ENCODE measurements at places on chromosomes 16 and 17.

DNA sequence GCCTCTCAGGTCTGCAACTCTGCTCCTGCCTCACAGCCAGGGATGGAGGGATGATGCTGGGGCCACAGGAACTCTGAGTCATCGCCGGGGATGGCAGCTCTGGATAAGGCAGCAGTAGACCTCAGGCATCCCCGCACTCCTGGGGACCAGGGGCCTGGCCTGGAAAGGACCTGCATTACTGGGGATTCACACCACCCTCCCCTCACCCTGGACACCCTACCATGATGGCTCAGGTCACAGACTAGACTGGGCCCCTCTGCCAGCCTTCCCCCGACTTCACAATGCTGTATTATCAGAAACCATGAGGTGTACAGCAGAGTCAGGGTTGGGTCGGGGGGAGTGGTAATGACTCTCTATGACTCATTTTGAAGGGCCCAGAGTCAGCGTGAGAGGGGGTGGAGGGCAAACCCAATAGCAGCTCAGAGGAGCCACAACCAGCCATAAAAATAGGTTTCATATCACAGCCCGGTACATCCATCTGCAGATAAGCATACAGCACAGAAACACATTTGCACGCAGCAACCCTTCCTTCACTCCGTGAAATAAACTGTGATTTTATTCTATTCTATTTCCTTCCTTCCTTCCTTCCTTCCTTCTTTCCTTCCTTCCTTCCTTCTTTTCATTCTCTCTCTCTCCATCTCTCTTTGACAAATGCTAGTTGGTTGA, 28.8 kb downstream of the DYNLRB2 start:
- DNase-seq = no peak

GRCh38 chr16:84557504-84557903, 53.0 kb upstream of the MEAK7 start:
- DNase-seq = no peak

DNA sequence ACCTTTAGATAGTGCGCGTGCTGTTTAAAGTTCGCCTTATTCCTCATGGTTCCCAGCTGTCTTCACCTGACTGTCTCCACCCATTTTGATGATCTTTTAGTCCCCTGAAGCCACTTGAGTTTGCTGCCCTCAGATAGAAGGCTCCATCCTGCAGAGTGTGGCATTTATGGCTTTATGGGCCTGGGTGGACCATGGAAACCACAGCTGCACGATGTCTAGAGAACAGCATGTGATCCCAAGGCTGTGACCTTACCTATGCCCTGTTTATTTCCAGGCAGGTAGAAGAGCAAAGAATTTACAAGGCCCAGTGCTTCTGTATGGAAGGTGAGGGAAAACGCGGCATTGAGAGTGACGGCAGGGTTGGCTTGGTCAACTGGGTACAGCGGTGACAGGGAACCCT, 356.9 kb downstream of the SLC39A11 start:
- no peak for DNase-seq

GRCh38 chr16:15034266-15035162, 21.4 kb downstream of the NTAN1 start:
- DNase-seq = peak; percentile 58

DNA sequence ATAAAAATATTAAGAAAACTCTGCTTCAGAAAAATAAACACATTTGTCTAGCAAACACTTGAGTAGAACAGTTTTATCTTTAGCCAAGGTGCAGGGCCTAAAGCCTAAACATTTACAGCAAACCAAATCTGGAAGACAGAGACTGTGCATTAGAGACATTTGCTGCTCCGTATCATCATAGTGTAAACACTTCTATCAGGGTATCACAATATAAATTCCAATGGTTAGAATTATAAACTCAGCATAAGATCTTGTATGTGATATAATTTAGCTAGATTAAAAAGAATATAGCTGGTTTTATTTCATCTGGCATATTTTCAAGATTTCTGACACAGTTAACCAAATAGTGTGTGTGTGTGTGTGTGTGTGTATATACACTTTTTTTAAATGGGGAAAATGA, 133.8 kb upstream of the NACA2 start:
- no peak for DNase-seq

DNA sequence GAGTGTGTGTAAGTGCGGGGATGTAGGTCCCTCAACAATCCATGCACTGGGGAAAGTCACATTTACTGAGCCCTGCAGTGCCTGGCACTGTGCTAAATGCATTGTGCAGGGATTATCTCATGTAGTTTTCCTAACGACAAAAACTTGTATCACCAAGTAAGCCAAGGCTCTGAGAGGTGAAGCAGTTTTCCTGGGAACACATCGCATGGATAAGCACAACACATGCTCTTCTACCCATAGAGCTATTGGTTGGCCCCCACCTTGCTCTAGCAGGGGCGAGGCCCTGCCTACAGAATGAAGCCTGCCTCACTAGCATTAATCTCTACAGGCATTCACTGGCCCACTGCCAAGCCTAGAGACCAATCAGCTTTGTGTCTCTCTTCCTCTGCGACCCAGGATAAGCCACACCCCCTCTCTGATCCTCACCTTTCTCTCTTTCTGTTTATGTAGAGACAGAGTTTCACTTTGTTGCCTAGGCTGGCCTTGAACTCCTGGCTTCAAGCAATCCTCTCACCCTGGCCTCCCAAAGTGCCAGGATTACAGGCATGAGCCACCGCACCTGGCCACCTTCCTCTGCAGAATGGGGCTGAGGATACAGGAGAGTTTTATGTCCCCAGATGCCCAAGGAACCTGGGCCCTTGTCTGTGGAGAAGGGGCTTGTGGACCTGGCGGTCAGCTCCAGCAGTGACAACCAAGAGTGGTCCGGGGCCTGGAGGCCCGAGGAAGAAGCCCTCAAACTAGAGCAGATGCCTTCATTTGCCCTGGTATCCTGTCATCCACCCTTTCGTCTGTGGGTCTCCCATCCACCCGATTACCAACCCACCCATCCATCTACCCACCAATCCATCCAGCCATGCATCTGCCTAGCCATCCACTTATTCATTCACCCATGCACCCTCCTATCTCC, 12.8 kb downstream of the CDH16 start:
- DNase-seq = no peak

GRCh38 chr17:82117139-82118090, 19.4 kb upstream of the FASN start:
- DNase-seq = no peak

DNA sequence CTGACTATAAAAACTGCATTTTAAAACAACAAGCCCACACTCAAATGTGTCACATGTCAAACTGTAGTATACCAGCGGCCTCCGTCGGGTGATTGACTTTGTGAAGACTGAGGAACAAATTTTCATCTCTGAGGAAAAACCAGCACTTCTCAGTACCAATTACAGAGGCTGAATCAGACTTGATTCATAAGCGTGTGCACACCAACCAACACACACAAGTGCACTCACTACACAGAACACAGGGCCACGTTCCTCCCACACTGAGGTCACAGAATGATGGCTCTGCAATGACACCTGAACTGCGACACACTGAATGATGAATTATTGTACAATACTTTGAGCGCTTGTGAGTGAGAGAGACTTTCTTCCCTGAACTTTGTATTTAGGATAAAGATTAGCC, 29.6 kb downstream of the XPO6 start:
- no peak for DNase-seq

DNA sequence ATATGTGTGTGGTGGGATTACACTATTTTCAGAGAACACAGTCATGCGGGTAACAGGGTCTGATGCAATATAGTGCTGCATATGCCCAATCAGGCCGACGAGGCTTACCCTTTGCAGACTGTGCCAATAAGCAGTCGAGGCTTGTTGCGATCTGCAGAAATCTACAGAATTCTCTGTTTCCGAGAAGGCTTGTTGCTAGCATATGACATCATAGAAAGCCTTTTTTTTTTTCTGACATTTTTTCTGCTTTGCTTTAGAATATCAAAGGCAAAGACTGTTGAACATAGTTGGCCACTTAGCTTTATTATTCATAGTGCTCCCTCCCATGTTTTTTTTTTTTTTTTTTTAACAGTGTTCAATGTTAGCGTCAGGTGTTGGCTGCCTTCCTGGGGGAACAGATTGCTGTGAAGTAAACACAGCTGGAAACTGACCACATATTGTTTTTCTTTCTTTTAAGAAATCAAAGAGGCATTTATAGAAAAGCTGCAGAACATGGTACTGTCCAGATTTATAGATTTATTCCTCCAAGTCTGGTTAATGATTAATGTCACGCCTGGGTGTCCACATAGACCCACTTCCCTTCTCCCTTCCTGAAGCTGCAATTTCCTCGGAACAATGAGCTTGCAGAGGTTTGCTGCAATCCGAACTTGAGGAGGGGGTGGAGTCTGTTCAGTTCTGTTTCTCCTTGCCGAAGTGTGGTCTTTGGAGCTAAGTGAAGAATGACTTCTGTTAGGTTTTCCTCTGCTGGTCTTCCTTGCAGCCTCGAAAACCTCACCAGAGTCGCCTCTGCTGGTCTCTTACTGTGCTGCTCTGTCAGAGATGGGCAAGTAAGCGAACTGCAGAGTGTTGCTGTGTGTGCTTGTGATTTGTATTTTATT, 87.3 kb downstream of the MAP2K6 start:
- DNase-seq = no peak

DNA sequence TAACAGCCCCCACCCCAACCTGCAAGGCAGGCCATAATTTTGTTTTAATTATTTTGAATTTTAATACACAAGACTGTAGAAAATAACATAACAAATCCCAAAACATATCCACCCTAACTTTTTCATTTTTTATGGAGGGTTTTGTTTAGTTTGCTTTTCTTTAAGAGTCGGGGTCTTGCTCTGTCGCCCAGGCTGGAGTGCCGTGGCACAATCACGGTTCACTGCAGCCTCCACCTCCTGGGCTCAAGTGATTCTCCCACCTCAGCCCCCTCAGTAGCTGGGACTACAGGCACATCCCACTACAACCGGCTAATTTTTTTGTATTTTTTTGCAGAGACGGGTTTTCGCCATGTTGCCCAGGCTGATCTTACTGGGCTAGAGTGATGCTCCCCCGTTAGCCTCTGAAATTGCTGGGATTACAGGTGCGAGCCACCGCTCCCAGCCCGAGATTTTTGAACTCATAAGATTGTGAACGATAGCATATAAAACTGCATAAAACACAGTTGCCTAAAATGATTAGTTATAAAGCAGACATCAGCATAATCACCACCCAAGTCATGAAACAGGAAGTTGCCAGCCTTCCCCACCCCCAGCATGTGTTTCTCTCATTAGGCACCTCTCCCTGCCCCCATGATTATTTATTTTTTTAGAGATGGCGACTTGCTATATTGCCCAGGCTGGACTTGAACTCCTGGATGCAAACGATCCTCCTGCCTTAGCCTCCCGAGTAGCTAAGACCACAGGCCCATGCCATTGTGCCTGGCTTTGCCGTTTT, 13.6 kb upstream of the DOC2B start:
- DNase-seq = no peak

GRCh38 chr16:28930203-28930602, 1.6 kb upstream of the CD19 start:
- no peak for DNase-seq

GRCh38 chr17:61362396-61362795, 37.2 kb upstream of the TBX2 start:
- DNase-seq = no peak

DNA sequence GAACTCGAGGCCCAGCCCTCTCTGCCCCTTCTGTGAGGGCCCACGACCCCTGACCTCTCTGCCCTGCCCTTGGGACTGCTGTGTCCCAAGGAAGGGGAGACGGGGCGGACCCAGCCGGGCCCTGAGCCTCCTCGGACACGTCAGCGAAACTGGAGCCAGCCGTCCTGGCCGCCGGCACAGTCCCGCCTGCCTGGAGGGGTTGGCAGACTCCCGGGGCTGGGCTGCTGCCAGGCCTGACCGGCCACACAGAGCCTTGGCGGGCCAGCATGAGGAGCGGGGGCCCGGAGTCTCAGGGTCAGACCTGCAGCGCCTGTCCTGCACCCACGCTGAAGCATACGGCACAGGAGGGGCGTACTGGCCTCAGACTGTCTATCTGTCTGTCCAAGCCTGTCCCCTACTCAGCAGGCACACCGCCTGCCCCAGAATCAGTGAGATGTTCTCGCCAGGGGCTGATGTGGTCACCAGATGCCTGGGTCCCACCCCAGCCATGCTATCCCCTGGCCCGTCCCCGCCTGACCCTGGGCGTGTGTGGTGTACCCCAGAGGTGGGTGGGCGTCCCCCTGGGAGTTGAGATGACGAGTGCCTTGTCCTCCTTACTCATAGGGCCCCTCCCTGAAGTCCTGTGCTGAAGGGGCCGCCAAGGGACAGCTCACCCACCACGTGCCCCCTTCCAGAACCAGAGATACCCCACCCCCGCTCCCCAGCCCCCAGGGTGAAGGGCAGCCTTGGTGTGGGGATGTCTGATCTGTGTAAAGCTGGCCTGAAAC, 4.7 kb downstream of the VASN start:
- peak; percentile 94 for DNase-seq

GRCh38 chr17:73281928-73282327, 20.2 kb upstream of the CPSF4L start:
- DNase-seq = no peak

- DNase-seq = no peak
These were observed 3.7 kb downstream of the VEZF1 start for GRCh38 chr17:57984261-57984890.

- DNase-seq = no peak
These were observed 95.8 kb upstream of the MPHOSPH6 start for GRCh38 chr16:82265809-82266208.

- DNase-seq = no peak
These were observed 899 bp downstream of the ACE start for GRCh38 chr17:63477480-63478440.

Data from upper lobe of right lung (tissue), 1 donor.